ENCODE measurements at places on chromosomes 2 and 18. TPM values are rescaled to one million over a fixed set of nuclear protein-coding genes. Genes with fewer than 3 reads are reported as not detected.
A peak's percentile ranks its signal among the peaks of the same experiment; 100 is the strongest.

RHOB gene
- total RNA-seq, result 274 TPM

ATP6V1C2 gene
- not detected for total RNA-seq

MEP1B gene
- not detected for total RNA-seq

DNAJC5G gene
- total RNA-seq, result not detected

PFN4 gene
- total RNA-seq, result not detected

TRIM54 gene
- total RNA-seq, result not detected

LRRTM4 gene
- total RNA-seq, result not detected

FARP2 gene
- 36.3 TPM for total RNA-seq

IL36G gene
- total RNA-seq, result not detected

GCKR gene
- total RNA-seq, result not detected

TBR1 gene
- not detected for total RNA-seq

GRCh38 chr2:99648178-99648844, 158.5 kb upstream of the REV1 start:
- DNase-seq, result peak; percentile 64

DNA sequence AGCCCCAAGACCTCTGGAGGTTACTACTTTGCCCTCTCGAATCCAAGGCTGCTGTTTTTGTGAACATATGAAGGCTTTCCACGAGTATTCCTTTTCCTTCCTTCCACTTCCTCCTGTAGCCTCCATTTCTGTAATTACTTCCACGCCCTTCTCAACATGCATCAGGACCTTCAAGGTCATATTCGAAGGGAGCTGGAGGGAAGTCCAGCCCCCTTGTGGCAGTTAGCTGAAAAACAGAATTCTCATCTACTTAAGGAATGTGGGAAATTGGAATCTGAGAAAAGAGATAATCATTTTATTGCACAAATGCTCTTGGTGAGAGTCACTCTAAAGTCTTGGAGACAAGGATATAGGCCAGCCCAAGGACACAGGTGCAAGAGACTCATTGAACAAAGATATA, 1000.2 kb downstream of the TDRD15 start:
- no peak for DNase-seq

- no peak for DNase-seq
These were observed 40.8 kb downstream of the PRPF40A start for GRCh38 chr2:152676461-152676860.

DNA sequence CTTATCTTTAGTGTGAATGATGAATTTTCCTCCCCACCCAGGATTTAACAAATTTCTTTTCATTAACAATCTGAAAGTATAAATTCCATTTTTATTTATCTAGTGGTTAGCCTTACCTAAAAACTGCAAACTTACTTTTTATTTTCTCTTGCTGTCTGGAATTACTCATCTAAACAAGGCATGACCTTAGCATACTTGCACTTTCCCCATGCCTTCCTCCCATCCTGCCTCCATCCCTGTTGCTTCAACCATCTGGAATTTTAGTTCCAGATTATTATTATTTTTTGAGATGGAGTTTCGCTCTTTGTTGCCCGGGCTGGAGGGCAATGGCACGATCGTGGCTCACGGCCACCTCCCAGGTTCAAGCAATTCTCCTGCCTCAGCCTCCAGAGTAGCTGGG, 35.6 kb downstream of the GDF7 start:
- DNase-seq, result no peak

DNA sequence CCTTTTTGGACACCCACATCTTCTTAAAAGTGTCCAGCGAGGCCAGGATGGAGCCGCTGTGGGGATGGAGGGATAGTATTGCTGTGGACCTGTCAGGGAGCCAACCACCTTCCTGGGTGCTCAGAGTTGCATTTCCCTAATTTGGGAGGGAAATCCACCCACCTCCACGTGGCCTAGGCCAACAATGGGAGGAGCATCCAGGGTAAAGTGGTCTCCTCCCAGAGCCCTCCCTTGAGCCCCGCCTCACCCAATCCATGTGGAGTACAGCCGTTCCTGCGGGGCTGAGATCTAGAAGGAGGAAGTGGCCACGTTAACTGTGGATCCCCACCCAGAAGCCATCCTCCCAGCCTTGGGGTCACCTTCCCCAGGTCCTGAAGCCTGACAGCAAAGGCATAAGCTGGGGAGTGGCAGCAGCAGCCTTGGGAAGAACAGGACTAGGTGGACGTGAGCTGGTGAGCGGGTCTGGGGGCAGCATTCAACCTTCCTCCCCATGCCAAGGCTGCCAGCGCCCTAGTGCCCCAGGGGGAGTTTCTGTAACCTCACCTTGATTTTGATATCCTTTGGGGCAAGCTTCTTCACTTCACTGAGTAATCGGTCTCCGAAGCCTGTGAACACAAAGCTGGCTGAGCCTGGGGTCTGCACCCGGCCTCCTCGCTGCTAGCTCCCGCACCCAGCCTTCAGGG, 6.8 kb downstream of the ACTR1B start:
- no peak for DNase-seq

- DNase-seq, result no peak
These were observed 122.9 kb downstream of the LCLAT1 start for GRCh38 chr2:30569946-30570345.

DNA sequence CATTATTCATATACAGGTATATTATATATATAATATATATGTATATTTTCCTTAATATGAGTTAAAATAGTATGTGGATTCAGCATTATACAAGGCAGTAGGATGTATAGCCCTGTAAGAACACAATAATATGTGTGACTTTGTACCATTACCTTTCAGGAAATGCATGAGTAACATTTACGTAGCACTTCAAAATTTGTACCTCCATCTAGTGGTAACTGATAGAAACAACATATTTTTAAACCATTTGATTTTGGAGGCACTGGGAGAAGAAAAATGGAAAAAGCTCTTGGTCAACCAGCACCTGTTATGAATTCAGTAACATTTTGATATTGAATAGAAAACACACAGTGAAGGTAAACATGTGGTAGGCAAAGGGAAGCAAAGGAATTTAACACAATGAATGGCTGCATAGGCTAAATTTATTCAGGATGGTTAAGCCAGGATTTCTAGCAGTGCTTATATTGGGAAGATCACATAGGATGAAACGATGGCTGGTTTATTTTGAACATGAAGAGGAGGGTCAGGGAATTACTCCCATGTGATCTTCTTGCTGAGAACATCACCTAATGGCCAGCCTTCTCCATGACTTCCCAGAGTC, 565.5 kb downstream of the CCDC85A start:
- peak; percentile 71 for DNase-seq

- DNase-seq, result no peak
These were observed 12.5 kb downstream of the SDC1 start for GRCh38 chr2:20212459-20212870.

- no peak for DNase-seq
These were observed 215.5 kb downstream of the RNF144A start for GRCh38 chr2:7132753-7133152.

GRCh38 chr18:53038608-53039007, 698.6 kb downstream of the DCC start:
- DNase-seq, result no peak

GRCh38 chr18:34632321-34632720, 77.8 kb upstream of the DTNA start:
- DNase-seq, result peak; percentile 96

- no peak for DNase-seq
These were observed 36.1 kb downstream of the RNF152 start for GRCh38 chr18:61856678-61857077.

DNA sequence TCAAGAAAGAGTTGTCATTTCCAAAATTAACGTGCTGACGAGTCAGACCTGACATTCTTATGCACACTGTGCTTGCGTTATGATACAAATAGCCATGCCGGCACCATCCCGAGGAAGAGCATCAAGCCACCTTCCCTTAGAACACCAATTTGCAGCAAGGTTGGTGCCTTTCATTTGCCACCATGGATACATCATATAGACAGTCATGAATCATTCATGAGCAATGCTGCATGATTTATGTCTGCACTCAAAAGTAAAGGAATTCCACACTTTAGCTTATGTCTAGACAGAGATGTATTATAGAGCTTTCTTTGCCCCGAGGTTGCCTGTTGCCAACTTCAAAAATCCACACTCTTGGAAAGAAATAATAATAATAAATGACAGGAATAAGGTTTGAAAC, 166.9 kb downstream of the VWC2L start:
- no peak for DNase-seq

- no peak for DNase-seq
These were observed 5.6 kb downstream of the BCL11A start for GRCh38 chr2:60547841-60548240.

DNA sequence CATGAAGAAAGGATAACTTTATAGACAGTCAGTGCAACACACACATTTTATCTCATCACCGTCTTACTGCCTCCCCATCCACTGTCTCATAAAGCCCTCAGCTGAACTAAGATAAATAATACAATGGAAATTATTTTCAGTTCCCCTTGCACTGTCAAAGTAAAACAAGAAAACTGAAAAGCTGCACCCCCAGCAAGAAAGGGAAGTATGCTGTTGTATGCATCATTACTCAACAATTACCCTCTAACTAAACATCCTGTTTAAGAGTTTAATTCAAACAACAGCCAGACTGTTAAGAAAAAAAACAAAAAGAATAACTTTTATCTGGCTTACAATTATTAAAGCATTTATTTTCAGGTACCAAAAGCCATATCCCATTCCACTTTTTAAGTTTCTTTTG, 25.0 kb downstream of the MPPE1 start:
- DNase-seq, result no peak

DNA sequence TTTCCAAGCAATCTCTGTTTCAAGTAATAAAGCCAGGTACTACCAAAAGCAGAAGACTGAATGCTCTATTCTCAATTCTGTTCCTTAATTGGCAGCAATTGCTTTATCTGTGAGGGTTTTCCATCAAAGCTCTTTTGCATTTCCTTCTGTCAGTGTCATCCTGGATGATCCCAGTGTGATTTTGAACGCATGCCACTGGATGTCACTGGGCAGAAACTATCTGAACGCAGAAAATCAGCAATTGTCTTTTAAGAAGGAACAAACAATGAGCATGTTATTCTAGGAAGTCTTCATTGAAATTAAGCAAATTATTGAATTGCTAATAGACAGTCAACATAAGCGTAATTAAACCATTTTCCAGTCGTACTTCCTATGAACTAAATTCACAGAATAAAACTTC, 259.0 kb upstream of the REG3G start:
- no peak for DNase-seq

DNA sequence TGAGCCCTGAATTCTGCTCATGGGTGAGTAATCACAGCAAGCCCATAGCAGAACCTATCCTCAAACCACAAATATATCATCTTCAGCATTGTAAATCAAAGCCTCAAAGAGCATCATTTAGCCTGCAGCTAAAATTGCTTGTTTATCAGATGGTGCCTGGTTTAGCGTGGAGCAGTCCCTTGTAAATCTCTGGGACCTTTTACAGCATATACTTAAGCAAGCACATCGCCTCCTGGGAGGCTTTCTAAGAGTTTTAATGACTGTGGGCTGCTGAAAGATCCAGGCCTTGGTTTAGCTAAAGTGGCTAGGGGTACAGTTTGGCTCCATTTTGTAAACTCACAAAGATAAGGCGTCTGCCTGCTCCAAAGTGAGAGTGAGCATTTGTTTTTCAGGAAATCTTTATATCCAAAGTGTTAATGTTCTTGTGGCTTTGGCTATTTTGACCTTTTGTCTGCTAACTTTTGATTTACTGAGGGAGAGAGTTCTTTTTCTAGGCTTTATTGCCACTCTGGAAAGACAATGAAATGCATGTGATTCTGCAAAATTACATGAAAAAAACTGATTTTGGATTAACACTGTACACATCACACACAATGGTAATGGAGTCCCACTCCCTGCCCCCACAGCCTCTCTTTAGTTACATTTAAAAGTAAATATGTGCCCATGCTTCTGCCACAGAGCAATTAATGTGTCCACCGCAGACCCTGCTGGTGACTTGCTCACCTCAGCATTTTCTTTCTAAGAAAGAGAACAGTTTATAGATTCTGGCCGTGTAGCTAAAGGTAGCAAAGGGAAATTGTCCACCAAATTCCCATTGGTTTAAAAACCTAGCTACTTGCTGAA, 194.8 kb downstream of the LNPK start:
- no peak for DNase-seq

- DNase-seq, result no peak
These were observed 34.1 kb upstream of the NXPH2 start for GRCh38 chr2:138814123-138814898.

- no peak for DNase-seq
These were observed 70.5 kb upstream of the TTC39C start for GRCh38 chr18:23943903-23944624.

- no peak for DNase-seq
These were observed 691.3 kb downstream of the LRP1B start for GRCh38 chr2:141439524-141439923.

DNA sequence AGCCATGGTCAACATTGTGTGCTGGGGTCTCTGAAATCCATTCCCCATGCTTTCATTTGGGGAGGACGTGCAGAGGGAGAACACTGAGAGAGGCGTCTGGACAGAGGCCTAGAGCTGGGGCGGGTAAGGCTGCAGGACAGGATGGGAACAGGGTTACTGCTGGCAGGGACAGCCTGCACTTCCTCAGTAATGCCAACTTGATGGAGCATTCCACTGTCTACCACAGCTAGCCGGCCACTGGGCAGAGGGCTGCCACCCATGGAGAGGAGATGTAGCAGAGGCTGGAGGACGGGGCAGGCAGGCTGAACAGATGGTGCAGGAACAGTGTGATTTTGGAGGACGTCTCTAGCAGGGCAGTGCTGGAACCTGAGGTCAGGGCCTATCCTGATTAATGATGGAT, 29.3 kb downstream of the MRPL33 start:
- DNase-seq, result peak; percentile 94

GRCh38 chr2:237859533-237860272, at the start of gene RAMP1:
Gene RAMP1 (plus strand): TSS chr2:237859623. CDS start chr2:237859676, 53 bp downstream.
- DNase-seq, result peak; percentile 48

DNA sequence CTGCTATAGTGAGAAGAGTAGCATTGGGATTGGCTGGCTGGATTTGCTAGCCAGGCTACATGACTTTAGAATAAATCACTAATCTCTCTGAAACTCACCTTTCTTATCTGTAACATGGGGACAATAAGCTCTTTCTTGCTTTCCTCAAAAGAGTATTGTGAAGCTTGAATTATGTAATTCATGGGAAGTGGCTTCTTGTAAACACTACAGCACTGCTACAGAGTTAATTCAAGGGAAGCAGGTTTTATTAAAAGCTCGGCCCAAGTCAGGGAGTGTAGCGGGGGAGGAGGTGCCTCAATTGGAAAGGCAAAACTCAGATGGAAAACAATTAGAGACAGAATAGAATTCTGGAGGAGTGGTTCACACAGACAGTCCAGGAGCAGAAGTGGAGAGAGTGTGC, 100.9 kb upstream of the CELF4 start:
- DNase-seq, result no peak

DNA sequence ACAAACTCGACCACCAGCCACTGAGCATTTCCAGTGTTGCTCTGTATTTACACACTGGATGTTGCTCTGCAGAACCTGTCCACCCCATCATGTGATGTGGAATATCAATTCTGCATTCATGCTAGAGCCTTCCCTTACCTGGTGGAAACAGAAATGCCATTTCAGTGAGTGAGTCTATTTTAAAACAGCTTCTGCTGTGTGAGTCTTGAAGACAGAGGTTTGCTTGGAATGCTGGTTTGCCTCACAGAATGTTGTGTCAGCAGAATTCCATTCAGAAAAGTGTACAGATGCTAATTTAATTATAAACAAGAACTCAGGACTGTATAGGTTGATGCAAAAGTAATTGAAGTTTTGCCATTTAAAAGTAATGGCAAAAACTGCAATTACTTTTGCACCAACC, 118.3 kb downstream of the MAP3K20 start:
- DNase-seq, result no peak

Data from G401 (cell line).